Astrocyte (in vitro differentiated cells and primary cell): ENCODE measurements at places on chromosomes 7 and 10. TPM values are rescaled to one million over a fixed set of nuclear protein-coding genes. Genes with fewer than 3 reads are reported as not detected.

Gene FMC1
- total RNA-seq = 3.0 and 8.4 TPM in 2 replicates

Gene SYT15B
- total RNA-seq = 1.5 and 1.7 TPM in 2 replicates

Gene BBS9
- 25.1 and 25.3 TPM in 2 replicates for total RNA-seq

Gene TAC1
- 0.34 TPM in 1 of 2 replicates, not detected in the other for total RNA-seq
